ENCODE measurements at places on chromosomes 11 and 22. TPM values are rescaled to one million over a fixed set of nuclear protein-coding genes. Genes with fewer than 3 reads are reported as not detected.

- ATAC-seq = no peak
Measured at GRCh38 chr11:36395978-36396736, 100.1 kb downstream of the PRR5L start.

DNA sequence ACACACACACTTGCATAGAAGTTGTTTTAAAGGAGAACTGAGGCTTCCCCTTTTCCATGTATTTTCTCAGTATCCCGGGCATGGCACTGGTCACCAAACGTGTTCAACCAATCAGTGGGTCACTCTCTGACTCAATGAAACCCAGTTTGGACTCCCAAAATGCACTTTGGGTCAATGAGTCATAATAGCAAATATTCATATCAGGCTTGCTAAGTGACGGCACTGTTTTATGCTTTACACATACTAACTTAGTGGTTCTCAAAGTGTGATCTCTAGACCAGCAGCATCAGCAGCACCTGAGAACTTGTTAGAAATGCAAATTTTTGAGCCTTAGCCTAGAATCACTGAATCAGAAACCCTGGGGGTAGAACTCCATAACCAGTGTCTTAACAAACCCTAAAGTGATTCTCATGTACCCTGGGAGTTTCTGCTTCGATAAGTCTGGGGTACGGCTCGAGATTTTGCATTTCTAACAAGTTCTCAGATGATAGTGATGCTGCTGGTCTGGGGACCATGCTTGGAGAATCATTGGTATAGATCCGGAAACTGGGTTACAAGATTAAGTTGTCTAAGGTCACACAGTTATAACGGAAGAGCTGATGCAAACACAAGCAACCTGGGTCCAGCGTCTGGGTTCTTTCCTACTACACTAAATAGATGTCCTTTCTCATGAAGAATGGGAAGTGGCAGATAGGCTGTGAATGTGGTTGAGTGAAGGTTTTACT lies 35.6 kb downstream of the ETS1 start:
- ATAC-seq = peak; percentile 82

DNA sequence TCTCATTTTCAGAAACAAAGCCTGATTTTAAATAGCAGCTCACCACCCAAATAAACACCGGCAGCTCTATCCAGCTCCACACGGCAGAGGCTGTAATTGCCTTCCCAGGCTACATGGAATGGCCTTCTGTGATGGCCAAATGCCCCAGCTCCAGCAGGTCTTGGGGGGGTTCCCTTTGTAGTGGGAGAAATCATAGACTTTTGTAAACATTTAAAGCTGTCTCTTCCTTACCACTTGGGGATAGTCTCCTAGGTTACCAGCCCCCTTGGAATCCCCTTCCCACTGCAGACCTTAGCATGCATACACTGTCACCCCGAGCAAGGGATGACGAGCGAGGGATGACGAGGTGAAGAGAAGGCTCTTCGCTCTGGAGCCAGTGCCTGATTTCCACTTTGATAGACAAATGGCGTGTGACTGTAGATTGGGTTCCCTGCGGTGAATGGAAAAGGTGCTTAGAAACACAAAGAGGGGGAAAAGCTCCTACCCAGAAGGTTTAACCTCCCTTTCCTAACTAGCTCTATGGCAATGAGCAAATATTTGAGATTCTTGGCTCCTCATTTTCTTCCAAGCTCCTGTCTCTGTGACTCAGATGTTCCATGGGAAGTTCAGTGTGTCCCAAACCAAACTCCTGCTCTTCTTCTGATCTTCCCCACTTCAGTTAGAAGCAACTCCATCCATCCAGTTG lies 108.0 kb upstream of the CADM1 start:
- ATAC-seq = no peak

DNA sequence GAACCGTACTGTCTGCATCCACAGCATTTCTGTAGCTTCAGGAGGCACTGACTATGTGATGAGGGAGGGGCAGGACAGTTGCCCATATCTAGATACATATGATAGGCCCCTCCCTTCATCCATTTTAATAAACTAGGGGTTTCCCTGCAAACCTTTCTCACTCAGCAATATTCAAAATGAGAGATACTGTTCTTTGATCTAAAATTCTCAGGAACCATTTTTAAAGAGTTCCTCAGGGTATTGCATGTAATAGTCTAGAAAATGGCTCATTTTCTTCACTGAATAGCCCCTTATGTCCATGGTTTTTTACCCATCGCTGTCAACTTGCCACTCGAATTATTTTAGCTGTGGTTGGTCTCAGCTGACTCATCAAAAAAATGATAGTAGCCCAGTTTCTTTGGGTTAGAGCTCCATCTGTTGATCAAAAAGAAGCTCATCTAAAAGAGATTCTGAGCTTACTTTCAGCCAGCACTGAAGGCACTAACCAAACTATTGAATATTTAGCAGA lies 37.0 kb upstream of the DNAJB7 start:
- ATAC-seq = peak; percentile 93

DNA sequence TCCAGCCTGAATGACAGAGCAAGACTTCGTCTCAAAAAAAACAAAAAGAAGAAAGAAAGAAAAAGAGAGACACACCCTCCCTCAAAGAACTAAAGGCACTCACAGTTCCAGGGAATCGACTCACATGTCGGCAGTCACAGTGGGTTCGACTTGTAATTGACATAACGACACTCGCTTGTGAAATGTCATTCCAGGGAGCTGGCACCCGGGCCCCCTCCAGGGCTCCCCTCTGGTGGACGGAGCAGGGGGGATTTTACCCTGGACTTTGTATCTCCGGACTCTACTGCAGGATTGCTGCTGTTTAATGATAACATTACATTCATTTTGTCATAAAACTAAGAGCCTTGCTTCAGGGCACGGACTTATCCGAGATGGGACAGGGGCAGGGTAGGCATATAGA lies 18.2 kb downstream of the NFAM1 start:
- no peak for ATAC-seq

DNA sequence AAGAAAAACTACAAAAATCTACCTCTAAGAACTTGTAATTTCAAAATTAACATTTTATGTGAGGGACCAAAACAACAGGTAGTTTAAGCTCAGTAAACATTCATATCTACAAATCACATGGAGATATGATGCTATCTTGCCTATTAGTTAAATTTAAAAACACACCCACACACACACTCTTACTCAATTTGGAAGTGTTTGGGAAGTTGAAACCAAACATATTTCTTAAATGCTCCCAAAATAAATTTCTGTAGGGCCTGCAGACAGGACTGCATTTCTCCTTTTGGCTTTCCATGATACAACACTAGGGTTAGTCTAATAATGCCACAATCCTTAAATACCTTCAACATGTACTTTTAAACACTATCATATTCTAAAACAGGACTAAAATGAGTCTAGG lies 7.0 kb downstream of the PITPNB start:
- ATAC-seq = no peak

DNA sequence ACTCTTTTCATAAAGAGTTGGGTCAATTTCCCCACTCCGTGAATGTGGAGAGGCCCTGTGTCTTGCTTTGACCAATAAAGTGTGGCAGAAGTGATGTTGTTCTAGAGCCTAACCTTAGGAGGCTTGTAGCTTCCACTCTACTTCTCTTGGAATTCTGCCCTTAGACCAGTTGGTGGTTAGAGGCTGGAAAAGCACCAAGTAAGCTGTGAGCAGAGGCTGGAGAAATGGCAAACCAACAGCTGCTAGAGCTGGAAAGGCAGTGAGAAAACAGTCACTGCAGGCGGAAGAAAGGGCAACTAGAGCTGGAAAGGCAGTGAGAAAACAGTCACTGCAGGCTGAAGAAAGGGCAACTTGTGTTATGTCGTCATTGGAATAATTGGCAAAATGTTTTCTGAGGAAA lies 29.8 kb upstream of the MSANTD2 start:
- no peak for ATAC-seq

GRCh38 chr11:15349413-15349812 lies 234.7 kb downstream of the INSC start:
- no peak for ATAC-seq

DNA sequence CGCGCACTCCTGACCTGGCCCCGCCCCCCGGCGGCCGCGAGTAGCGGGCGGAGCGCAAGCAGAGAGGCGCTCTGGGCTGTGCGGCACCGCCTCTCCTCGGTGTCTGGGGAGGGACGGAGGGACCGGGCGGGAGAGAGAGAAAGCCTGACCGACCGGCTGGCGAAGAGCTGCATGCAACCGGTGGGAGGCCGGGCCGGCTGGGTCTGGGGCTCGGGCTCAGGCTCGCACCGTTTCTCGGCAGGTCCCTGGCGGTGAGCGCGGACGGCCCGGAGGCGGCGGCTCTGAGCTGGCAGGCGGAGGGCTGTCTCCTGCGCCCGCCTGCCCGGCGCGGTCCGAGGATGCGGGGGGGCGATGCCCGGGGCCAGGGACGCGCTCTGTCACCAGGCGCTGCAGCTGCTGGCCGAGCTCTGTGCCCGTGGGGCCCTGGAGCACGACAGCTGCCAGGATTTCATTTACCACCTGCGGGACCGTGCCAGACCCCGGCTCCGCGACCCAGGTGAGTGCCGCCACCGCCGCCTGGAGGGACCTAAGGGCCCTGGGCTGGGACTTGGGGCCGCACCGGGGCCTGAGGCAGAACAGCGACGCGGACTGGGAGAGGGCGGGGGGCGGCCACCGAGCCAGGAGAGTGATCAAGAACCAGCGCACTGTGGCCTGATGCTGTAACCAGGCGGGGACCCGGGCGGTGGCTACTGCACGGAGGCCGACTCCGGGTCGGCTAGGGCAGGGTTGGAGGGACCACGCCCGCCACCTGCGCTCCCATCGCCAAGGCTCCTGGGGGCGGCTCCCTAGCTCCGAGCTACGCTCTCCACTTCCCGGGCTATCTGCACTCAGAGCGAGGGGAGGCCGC lies at the start of gene SYT9:
TSS of gene SYT9 (plus strand) at position 69 of the 847 bp plus-strand sequence. CDS start at position 352, 283 bp downstream.
- ATAC-seq = peak; percentile 71

DNA sequence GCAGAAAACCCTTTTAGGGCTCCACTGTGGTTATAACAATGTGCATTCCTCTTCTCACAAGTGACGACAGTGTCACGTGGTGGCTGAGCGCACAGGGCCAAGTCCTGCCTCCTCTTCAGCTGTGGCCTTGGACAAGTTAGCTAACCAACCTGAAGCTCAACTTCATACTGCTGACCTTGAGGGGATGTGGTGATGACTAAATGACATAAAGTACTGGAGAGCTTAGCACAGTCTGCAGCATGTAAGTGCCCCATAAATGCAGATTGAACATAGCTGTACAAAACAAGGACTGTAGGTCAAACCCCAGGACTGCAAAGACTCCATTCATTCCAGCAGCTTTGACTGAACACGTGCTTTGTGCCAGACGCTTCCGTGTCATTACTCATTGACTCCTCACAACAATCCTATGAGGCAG lies 20.1 kb upstream of the MRGPRX2 start:
- no peak for ATAC-seq

GRCh38 chr11:31375879-31376278 lies 6.2 kb downstream of the DNAJC24 start:
- peak; percentile 72 for ATAC-seq

- no peak for ATAC-seq
Measured at GRCh38 chr11:108963118-108963517, 298.2 kb downstream of the DDX10 start.

GRCh38 chr22:37967637-37968451 lies 14.3 kb downstream of the POLR2F start:
- no peak for ATAC-seq

DNA sequence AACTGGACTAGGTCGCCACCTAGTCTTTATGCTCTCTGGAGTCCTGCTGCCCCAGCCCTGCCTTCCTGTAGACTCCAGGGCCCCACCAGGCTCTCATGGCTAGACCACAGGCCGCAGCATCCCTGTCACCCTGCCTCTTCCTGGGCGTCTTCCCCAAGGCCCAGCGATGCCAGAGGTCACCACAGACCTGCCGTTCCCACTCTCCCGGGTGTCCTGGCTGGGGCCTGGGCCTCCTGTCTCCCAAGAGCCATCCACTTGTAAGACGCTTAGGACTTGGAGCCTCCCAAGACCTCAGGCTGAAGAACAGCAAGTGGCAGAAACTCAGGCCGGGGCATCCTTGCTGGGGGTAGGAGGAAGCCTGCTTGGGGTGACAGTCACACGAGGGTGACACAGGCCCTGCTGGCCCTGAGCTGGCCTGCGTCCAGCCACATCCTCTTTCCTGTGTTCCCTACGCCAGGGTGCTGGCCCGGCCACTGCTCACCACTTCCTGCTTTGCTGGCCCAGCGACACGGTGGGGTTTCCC lies 2.0 kb upstream of the TCIRG1 start:
- ATAC-seq = peak; percentile 53

DNA sequence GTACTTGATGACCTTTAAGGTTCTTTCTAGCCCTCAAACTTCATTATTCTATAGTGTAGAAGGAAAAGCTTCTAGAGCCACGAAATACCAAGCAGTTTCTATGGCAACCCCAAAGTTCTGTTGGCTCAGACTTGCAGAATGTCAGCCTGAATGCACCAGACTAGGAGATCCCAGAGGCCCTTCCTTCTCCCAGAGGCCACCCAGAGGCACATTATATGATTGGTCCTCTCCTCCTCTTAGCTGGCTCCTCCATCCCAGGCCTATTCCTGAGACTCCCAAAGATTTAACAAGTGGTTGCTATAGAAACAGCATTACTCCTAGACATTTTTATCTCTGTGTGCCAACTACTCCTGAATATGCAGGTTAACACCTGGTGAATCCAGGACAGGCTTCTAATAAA lies 69.2 kb upstream of the CCDC90B start:
- no peak for ATAC-seq

GRCh38 chr11:2366276-2366675 lies 10.8 kb upstream of the CD81 start:
- no peak for ATAC-seq

GRCh38 chr11:57277845-57278720 lies 41.0 kb upstream of the APLNR start:
- no peak for ATAC-seq

DNA sequence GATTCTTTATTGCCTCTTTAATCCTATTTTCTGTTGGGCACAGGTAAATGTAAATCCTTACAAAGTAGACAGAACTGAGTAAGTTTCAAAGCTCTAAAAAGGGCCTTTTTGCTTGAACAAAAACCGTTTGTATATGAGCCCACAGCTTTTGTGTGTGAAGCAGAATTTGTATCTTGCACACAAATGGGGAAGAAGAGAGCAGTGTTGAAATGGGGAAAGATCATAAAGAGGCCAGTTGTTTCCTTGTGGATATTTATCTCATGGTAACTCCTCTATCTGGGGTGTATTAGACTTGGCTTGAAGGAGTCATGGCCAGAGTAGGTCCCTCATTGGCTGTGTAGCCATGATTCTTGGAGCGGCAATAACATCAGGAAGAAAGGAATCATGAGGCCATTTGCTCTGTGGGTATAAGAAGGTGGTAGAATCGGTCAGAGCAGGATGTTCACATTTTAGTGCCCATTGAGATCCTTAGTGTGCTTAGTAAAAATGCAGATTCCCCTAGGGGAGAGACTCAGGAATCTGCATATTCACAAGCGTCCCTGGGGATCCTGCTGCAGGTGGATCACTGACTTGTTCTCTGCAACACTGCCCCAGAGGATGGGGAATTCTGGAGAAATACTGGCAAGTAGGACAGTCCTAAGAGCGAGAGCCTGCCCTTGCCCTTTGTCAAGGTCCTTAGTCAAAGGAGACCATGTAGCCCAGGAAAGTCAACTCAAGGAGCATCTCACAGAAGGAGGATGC lies 126.5 kb downstream of the LDLRAD3 start:
- ATAC-seq = no peak

- no peak for ATAC-seq
Measured at GRCh38 chr22:49677495-49677889, 150.2 kb downstream of the BRD1 start.

RAB1B gene
- 178 TPM for total RNA-seq

CARNS1 gene
- total RNA-seq = 2.0 TPM

NXPE1 gene
- not detected for total RNA-seq

FAM111B gene
- total RNA-seq = 51.5 TPM

RIC8A gene
- 139 TPM for total RNA-seq

C11orf97 gene
- not detected for total RNA-seq

TMEM218 gene
- 11.3 TPM for total RNA-seq
